Caco-2 (cell line): ENCODE measurements at places on chromosomes 16 and 17. TPM values are rescaled to one million over a fixed set of nuclear protein-coding genes. Genes with fewer than 3 reads are reported as not detected.

DNA sequence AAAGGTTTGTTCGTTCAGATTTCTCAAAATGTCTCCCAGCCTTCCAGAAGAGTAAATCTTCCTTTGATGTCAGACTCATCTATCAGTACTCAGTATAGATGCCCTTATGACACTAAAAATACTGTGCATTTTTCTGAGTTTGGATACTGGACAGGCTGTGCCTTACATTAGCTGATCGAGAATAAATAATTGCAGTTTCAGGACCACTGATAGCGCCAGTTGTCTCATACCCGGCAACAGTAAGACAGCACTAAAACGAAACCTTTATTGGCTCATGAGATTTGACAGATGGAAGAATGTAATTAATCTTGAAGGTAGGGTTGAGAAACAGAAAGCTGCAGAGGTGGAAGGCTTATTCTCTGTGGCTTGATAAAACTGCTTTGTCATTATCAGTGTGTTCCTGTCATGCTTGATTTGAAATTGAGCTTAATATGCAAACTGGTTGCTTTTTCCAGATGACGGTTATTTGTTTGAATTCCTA lies 1.2 kb downstream of the ATP6V0A1 start:
- H3K36me3 ChIP-seq = 0 out of 2 replicates have a peak, but pooled peaks cover 1% of the 10 kb centered on the region
- DNase-seq = no peak
- no peaks in the 10 kb centered on the region for H3K27me3 ChIP-seq
- H3K27ac ChIP-seq = peak overlapping the region; percentile 98
- peak overlapping the region; percentile 82 for H3K4me3 ChIP-seq

- no peaks in the 10 kb centered on the region for H3K36me3 ChIP-seq
- H3K27ac ChIP-seq = peak overlapping the region; percentile 69
- H3K4me1 ChIP-seq = peaks cover 30% of the 10 kb centered on the region
- H3K27me3 ChIP-seq = no peaks in the 10 kb centered on the region
Measured at GRCh38 chr17:2855063-2855600, 58.9 kb downstream of the RAP1GAP2 start.

Gene ABCA3
- 14.6 and 16.1 TPM in 2 replicates for total RNA-seq

DNA sequence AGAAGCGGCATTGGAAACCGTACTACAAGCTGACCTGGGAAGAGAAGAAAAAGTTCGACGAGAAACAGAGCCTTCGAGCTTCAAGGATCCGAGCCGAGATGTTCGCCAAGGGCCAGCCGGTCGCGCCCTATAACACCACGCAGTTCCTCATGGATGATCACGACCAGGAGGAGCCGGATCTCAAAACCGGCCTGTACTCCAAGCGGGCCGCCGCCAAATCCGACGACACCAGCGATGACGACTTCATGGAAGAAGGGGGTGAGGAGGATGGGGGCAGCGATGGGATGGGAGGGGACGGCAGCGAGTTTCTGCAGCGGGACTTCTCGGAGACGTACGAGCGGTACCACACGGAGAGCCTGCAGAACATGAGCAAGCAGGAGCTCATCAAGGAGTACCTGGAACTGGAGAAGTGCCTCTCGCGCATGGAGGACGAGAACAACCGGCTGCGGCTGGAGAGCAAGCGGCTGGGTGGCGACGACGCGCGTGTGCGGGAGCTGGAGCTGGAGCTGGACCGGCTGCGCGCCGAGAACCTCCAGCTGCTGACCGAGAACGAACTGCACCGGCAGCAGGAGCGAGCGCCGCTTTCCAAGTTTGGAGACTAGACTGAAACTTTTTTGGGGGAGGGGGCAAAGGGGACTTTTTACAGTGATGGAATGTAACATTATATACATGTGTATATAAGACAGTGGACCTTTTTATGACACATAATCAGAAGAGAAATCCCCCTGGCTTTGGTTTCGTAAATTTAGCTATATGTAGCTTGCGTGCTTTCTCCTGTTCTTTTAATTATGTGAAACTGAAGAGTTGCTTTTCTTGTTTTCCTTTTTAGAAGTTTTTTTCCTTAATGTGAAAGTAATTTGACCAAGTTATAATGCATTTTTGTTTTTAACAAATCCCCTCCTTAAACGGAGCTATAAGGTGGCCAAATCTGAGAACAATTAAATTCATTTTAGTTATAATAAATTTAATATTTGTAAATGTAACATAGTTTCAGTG lies 1.7 kb downstream of the HEXIM1 start:
- peaks cover 21% of the 10 kb centered on the region for H3K4me1 ChIP-seq
- H3K27ac ChIP-seq = peak overlapping the region; percentile 94
- peak overlapping the region; percentile 70 for H3K4me3 ChIP-seq
- no peak for DNase-seq
- H3K27me3 ChIP-seq = no peaks in the 10 kb centered on the region

Gene TMEM235
- not detected in 2 replicates for total RNA-seq

DNA sequence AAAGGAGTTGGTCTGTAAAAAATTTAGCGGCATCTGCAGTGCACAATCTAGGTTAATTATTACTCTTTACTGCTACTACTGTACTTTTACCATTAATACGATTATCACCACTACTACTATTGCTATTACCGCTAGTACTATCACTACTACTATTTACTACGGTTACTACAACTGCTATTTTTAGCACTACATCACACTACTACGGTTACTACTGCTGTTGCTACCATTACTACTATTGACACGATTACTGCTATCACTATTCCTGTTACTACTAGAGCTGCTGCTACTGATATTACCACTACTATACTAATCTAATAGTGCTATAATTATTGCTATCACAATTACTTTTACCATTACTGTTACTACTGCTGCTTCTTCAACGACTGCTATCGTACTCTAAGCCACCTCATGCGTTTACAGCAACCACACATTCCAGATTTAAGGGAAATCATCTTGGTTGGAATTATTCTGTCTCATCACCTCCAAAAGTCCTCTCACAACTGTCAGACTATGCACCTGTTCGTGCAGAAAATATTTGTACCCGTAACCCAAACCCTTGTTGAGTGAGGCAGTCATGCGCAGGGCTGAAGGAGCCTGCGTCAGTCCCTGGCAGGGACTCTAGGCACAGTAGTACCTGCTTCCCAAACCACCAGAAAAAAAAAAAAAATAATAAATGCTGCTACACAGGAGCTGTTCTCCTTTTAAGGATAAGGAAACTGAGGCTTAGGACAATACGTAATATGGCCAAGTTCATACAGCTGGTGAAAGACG lies 59.5 kb downstream of the MAF start:
- no peaks in the 10 kb centered on the region; the same call in 1 of the 2 replicates for H3K27me3 ChIP-seq
- no peaks in the 10 kb centered on the region for H3K36me3 ChIP-seq
- no peaks in the 10 kb centered on the region for H3K4me1 ChIP-seq
- no peak for DNase-seq
- H3K27ac ChIP-seq = no peak overlapping the region

DNA sequence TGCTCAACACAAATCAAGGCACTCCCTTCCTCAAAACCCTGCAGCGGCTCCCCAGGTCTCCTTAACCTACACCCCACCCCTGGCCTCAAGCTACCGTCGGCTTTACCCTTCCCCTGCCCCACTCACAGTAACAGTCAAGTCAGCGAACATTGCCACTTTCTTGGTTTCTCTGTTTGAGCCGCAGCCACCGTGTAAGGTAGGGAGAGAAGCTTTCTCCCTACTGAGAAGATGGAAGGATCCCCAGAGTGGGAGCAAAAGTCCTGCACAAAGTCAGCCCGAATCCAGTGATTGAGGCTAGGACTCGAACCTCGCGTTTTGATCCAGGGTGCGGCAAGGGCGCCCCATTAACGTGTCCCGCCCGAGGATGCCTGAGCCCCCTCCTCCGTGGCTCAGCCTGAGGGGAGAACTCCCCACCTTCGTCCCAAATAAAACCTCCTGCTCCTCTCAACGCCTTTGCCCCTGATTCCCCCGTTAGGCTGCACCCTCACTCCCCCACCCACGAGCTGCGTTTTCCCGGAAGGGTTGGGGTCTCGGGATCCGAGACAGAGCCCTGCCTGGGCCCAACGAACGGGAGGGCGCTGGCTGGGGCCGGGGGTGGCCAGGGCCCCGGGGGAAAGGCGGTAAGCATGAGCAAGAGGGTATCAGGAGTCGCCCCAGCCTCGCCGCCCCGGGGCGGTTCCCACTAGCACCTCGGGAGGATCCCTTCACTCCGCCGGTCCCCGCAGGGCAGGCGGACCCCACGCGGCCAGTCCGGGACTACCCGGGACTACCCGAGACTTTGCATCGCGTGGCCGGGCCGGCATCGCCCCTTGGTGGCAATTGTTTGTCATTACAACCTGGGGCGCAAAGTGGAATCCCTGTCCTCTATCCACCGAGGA lies 9.9 kb upstream of the NAGS start:
- peaks cover 11% of the 10 kb centered on the region for H3K4me1 ChIP-seq
- H3K36me3 ChIP-seq = no peaks in the 10 kb centered on the region
- H3K27ac ChIP-seq = no peak overlapping the region
- no peaks in the 10 kb centered on the region for H3K27me3 ChIP-seq

GRCh38 chr17:27403480-27404005 lies 52.7 kb upstream of the KSR1 start:
- no peak overlapping the region for H3K27ac ChIP-seq
- H3K27me3 ChIP-seq = no peaks in the 10 kb centered on the region
- no peak for DNase-seq
- H3K36me3 ChIP-seq = no peaks in the 10 kb centered on the region

DNA sequence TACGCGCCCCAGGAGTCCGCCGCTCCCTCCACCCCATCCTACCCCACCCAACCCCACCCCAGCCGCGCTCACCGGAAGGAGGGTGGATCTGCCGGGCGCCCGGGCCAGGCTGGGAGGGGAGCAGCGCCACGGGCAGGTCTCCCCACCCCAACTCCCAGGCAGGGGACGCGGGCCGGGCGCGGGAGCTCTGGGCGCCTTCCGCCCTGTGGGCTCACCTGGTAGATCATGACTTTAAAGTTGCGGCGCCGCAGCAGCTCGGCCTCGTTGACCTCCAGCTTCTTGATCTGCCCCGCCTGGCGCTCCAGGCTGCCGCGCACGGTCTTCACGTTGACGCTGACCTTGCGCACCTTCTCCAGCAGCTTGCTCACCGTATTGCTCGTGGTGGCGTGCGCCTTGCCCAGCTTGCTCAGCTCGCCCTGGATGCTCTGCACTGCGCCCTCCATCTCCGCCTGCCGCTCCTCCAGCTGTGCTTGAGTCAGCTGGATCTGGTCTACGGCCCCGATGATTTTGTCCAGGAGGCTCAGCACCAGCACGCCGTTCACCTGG lies 571 bp downstream of the CAVIN1 start:
- peak overlapping the region; percentile 74 for H3K27ac ChIP-seq
- no peaks in the 10 kb centered on the region for H3K27me3 ChIP-seq
- peak; percentile 57 for DNase-seq
- H3K4me1 ChIP-seq = peaks cover 13% of the 10 kb centered on the region
- peak overlapping the region; percentile 97 for H3K4me3 ChIP-seq

Gene ABHD15
- 9.6 and 10.5 TPM in 2 replicates for total RNA-seq

- H3K36me3 ChIP-seq = no peaks in the 10 kb centered on the region; the same call in none of the 2 replicates
- no peak for DNase-seq
- no peaks in the 10 kb centered on the region for H3K27me3 ChIP-seq
- no peaks in the 10 kb centered on the region for H3K4me1 ChIP-seq
- no peak overlapping the region; the same call in 1 of the 2 replicates for H3K4me3 ChIP-seq
- no peak overlapping the region for H3K27ac ChIP-seq
Measured at GRCh38 chr17:7232114-7232513, 2.2 kb downstream of the DVL2 start.

DNA sequence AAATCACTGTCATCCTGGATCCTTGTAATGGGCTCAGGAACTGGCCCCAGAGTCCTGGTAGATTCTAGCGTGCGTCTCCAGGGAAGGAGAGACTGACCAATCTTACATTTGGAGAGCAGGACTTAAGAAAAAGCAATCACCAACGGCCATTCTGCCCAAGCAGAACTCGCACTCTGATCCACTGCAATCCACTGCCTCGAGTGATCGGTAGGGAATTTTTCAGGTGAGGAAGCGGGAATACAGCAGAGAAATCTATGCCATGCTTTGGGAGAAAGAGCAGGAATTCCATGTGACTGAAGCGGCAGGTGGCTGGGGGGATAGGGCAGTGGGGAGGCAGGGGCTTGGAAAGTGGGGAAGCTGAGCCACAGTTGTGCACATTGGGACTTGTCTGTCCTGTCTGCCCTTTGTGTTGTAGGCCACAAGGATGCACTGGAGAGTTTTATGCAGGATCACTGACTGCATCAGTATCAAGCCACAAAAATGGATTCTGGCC lies 143.9 kb upstream of the HS3ST2 start:
- peaks cover 2% of the 10 kb centered on the region; the same call in 1 of the 2 replicates for H3K27me3 ChIP-seq
- no peak for DNase-seq
- H3K36me3 ChIP-seq = no peaks in the 10 kb centered on the region
- H3K4me3 ChIP-seq = no peak overlapping the region
- no peaks in the 10 kb centered on the region for H3K4me1 ChIP-seq
- H3K27ac ChIP-seq = no peak overlapping the region

GRCh38 chr17:82870091-82870491 lies 30.3 kb upstream of the ZNF750 start:
- H3K4me3 ChIP-seq = no peak overlapping the region
- H3K27ac ChIP-seq = peak overlapping the region; percentile 37
- H3K36me3 ChIP-seq = no peaks in the 10 kb centered on the region
- DNase-seq = no peak

- H3K4me1 ChIP-seq = peaks cover 16% of the 10 kb centered on the region
- peak within 1 kb of the TSS; percentile 95 for H3K27ac ChIP-seq
- peak; percentile 58 for DNase-seq
- H3K27me3 ChIP-seq = no peaks in the 10 kb centered on the region
Measured at GRCh38 chr16:67936124-67936879, at the start of gene PSMB10. Gene PSMB10 (minus strand): TSS chr16:67936850. CDS start chr16:67936749, 101 bp downstream.

GRCh38 chr16:19138601-19139000 lies 24.8 kb downstream of the ITPRIPL2 start:
- no peak overlapping the region for H3K4me3 ChIP-seq
- no peaks in the 10 kb centered on the region for H3K36me3 ChIP-seq
- H3K27ac ChIP-seq = no peak overlapping the region

Gene C17orf113
- 3.8 and 4.7 TPM in 2 replicates for total RNA-seq

Gene MT1F
- total RNA-seq = 2.8 and 12.5 TPM in 2 replicates

DNA sequence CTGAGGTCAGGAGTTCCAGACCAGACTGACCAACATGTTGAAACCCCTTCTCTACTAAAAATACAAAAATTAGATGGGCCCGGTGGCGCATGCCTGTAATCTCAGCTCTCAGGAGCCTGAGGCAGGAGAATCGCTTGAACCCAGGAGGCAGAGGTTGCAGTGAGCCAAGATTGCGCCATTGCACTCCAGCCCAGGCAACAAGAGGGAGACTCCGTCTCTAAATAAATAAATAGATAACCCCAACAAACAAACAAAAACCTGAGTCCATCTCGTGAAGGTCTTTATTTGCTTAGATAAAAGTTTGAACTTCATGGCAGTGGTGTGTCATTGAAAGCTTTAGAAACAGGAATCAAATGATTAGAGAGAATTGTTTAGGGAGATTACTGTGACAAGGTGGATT lies 167.4 kb downstream of the BCAS3 start:
- H3K27ac ChIP-seq = no peak overlapping the region
- no peaks in the 10 kb centered on the region for H3K27me3 ChIP-seq
- no peak overlapping the region for H3K4me3 ChIP-seq
- H3K4me1 ChIP-seq = no peaks in the 10 kb centered on the region

GRCh38 chr17:63041722-63042121 lies 75.7 kb downstream of the TANC2 start:
- H3K4me1 ChIP-seq = no peaks in the 10 kb centered on the region
- no peak overlapping the region for H3K4me3 ChIP-seq
- no peak overlapping the region for H3K27ac ChIP-seq
- no peaks in the 10 kb centered on the region for H3K27me3 ChIP-seq
- no peaks in the 10 kb centered on the region for H3K36me3 ChIP-seq
